Activated CD4-positive, alpha-beta T cell treated with anti-CD3 and anti-CD28 coated beads, Interleukin-2, amount 50 U/mL, for 24 hours (primary cell): ENCODE measurements at places on chromosomes 12 and 14.

GRCh38 chr14:69580009-69580577 is 5.4 kb upstream of the CCDC177 start:
- DNase-seq = no peak

- DNase-seq = no peak
Observed at GRCh38 chr12:2768224-2768961, 26.4 kb upstream of the FKBP4 start.

- DNase-seq = no peak
Observed at GRCh38 chr14:63933110-63933509, 80.3 kb downstream of the SYNE2 start.

DNA sequence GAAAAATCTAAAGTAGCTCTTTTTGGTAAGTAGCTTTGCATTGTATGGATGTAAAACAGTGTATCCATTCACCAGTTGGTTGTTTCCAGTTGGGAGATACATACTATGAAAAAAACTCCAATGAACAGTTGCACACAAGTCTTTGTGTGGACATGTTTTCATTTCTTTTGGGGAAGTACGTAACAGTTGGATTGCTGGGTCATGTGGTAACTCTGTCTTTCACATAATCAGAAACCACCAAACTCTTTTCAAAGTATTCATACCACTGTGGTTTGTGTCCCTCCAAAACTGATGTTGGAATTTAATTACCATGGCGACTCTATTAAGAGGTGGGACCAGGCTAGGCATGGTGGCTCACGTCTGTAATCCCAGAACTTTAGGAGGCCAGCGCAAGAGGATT is 58.9 kb upstream of the RESF1 start:
- no peak for DNase-seq

GRCh38 chr12:104175726-104176247 is 37.8 kb upstream of the NFYB start:
- no peak for DNase-seq
